ENCODE measurements at places on chromosomes 6 and 20.

DNA sequence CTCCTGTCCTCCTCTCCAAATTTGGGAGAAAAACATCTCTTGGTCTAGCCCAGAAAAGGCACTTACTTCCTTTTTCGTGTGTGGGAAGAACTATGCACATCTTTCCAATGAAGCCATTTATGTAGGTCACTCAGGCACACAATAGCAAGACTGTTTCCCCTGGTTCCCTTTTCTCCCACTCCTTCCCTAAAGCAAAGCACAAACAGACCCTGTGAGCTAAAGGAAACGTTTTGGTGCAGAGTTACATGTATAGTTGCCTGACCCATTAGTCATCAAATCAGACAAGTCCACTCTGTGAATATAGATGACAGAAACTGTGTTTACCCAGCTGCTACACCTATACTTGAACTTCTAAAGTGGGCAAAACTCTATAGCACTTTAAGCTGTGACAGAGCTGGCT lies 474.6 kb downstream of the COL12A1 start:
- no peak for DNase-seq

DNA sequence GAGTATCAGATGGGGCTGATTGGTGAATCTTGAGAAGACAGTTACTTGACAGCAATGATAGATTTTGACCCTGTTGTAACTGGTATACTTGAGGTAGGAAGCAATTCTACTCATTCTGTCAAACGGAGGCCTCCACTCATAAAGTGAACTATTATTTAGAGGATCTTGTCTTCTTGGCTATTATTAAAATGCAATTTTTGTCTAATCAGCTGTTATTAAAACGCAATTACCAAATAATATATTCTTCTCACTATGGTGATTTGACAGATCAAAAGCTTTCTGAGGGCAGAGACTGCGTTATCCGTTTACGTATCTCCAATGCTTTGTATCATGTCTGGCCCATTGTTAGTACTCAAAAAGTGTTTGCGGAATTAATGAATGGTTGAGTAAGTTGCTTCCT lies 120.7 kb downstream of the MACROD2 start:
- no peak for DNase-seq

DNA sequence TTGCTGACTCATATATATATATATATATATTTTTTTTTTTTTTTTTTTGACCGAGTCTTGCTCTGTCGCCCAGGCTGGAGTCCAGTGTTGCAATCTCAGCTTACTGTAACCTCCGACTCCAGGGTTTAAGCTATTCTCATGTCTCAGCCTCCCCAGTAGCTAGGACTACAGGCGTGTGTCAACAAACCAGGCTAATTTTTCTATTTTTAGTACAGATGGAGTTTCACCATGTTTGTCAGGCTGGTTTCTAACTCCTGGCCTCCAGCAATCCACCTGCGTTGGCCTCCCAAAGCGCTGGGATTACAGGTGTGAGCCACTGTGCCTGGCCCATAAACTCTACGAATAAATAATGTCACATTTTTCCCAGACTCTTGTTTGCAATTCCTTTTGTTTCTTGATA lies 4.8 kb downstream of the LRP11 start:
- DNase-seq: no peak

DNA sequence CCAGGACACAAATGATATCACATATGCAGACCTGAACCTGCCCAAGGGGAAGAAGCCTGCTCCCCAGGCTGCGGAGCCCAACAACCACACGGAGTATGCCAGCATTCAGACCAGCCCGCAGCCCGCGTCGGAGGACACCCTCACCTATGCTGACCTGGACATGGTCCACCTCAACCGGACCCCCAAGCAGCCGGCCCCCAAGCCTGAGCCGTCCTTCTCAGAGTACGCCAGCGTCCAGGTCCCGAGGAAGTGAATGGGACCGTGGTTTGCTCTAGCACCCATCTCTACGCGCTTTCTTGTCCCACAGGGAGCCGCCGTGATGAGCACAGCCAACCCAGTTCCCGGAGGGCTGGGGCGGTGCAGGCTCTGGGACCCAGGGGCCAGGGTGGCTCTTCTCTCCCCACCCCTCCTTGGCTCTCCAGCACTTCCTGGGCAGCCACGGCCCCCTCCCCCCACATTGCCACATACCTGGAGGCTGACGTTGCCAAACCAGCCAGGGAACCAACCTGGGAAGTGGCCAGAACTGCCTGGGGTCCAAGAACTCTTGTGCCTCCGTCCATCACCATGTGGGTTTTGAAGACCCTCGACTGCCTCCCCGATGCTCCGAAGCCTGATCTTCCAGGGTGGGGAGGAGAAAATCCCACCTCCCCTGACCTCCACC lies 42.2 kb downstream of the SIRPA start:
- no peak for DNase-seq

DNA sequence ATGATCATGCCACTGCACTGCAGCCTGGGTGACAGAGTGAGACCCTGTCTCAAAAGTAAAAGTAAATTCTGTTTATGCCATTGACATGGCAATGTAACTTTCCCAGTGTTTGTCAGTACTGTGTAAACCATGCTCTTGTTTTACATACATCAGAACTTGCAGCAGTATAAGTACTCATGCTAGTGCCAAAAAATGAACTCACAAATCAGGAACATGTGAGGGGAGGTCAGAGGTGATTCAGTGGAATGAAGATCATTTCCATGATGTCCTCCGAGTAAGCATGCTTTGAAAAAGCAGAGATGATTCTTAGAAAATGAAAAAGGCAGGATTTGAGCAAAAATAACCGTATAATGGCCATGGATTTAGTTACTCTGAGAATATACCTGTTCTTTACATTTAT lies 81.9 kb downstream of the ANKS1A start:
- DNase-seq: no peak
